Activated CD4-positive, alpha-beta T cell treated with anti-CD3 and anti-CD28 coated beads, Interleukin-2, Interleukin-4, amounts not matched to agents 100 ng/mL and 50 ng/mL, durations not matched to agents 16 hours and 8 hours (primary cell): ENCODE measurements at places on chromosomes 3 and 15.

- no peak for DNase-seq
Observed at GRCh38 chr15:63870043-63870394, 36.3 kb upstream of the HERC1 start.

- no peak for DNase-seq
Observed at GRCh38 chr3:177110386-177110785, 86.9 kb downstream of the TBL1XR1 start.

DNA sequence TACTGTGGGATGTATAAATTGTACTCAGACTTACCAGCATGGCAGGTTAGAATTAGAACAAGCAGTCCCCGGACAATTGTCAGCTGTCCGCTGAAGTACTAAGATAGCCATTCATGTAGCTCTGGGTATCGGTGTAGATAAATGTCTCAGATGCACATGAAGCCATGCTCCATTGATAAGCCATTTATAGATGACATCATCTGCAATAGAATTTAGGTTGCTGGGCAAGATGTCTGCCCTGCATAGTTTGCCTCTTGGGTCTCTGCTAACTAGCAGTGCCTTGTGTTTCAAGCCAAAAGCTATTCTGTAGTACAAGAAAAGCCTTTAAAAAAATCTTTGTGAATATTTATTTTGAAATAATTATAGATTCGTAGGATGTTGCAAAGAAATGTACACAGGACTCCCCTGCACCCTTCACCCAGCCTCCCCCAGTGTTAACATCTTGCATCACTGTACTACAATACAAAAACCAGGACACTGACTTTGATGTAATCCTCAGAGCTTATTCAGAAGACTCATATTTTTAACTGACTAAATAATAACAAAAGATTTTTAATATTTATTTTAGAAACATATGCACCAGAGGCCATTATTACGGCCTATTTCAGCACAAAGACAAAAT, 220.6 kb upstream of the THRB start:
- DNase-seq, result no peak

GRCh38 chr15:65062726-65063125, 5.1 kb downstream of the RASL12 start:
- no peak for DNase-seq

- DNase-seq, result no peak
Observed at GRCh38 chr15:57747206-57747896, 40.8 kb downstream of the POLR2M start.

DNA sequence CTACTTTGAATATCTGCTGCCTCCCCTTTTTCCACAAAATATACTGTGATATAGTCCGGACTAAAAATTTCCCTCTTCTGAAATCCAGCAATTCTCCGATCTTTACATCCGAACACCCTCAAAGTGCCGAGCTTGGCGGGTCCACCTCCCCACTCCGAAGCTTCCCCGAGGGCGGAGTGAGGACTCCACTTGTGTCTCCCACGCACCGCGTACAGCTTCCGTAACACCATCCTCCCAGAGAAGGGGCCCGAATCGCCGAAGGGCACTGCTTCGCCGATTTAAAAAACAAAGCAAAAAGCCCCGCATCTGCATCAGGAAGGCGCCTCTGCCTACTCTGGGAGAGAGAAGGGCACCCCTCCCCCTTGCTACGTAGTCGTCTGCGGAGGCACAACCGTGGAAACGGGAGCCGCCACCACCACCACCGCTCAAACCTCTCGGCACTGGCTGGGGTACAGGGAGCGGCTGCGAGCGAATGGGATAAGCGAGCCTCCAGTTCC, 551 bp downstream of the NCBP2 start:
- DNase-seq, result peak; percentile 40

GRCh38 chr15:81572190-81572589, 198.2 kb upstream of the TMC3 start:
- no peak for DNase-seq

GRCh38 chr3:75938921-75939320, 153.6 kb upstream of the ZNF717 start:
- no peak for DNase-seq

DNA sequence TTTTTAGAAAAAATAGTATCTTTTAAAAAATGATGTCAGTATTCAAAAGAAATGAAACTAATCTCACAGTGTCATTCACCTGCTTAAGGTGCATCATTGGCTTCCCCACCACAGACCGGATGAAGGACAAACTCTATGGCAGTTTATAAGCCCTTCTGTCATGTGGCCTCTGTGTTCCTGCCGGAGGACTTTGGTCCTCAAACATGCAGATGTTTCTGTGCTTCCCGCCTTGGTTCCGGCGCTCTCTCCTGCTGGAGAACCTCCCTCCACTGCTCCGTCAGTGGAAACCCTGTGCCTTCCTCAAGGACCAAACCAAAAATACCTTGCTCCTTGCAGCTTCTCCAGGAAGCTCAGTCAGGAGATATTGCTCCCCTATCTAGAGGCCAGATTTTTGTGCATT, 326.3 kb downstream of the UACA start:
- DNase-seq, result no peak

- DNase-seq, result no peak
Observed at GRCh38 chr3:2915826-2916225, 194.3 kb downstream of the IL5RA start.

DNA sequence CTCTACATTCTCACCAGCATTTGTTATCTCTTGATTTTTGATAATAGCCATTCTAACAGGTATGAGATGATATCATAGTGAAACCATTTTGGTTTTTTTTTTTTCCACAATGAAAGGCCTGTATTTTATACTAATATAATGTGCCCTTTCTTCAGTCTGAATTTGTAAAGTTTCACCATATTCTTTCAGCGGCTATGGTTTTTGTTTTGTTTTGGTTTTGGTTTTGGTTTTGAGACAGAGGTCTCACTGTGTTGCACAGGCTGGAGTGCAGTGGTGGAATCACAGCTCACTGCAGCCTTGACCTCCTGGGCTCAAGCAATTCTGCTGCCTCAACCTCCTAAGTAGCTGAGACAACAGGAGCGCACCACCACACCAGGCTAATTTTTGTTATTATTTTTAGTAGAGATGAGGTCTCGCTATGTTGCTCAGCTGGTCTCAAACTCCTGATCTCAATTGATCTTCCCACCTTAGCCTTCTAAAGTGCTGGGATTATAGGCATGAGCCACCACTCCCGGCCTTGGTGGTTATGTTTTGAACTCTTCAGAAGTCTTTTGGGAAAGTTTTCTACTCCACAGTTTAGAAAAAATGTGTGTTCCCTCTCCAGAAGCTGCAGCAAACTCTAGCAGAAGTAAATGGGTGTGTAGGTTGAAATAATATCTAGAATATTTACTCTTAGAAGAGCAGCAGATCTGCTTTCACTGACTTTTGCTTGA, 110.2 kb upstream of the UMPS start:
- peak; percentile 17 for DNase-seq

- no peak for DNase-seq
Observed at GRCh38 chr3:57078344-57078634, 17.8 kb downstream of the SPATA12 start.

DNA sequence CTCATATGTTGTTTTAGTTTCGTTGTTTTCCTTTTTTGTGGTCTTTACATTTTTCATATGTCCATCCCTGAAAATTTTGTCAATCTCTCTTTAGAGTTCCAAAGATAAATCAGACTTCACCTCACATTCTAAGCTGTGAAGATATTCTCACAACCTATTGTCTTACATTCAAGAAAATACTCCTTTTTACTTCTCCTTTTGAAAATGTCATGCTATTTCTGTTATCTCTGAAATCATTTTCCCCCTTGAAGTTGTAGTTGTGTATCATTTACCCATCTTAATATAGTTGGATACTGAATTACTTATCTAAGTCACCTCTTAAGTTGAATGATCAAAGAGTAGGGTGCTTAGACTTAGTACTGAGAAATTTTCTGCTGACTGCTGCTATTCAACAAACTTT, 74.3 kb downstream of the DCUN1D1 start:
- DNase-seq, result no peak

GRCh38 chr15:41048397-41048796, 67.7 kb downstream of the INO80 start:
- no peak for DNase-seq

DNA sequence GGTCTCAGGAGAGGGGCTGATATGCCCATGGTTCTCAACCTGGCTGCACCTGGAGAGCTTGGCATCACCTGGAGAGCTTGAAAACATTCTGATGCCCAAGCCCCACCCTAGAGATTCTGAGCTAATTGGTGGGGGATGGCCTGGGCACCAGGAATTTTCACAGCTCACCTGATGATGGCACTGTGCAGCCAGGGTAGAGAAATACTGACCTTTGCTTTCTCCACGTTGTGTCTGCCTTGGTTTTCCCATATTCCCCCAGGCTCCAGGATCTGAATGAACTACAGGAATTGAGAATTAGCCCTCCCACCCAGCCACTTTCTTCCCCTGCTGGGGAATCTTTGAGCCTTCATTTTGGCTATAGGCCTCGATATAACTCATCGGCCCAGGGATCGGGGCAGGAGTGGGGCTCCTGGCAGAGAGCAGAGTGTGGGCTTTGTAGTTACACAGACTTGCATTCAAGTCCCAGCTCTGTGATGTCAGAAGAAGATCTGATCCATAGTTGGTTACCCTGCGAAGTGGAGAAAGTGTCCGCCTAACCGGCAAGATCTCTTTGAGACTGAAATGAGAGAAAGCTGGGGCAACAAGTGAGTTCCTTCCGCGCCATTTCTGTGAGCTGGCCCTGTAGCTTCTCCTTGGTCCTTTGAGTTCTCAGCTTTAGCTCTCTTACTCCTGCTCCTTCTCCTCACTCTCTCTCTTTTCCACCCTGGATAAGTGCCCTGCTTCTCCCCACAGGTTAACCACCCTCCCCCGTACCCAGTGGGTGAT, 33.1 kb upstream of the UBE2Q2 start:
- peak; percentile 21 for DNase-seq

GRCh38 chr15:88704791-88705768, 66.3 kb downstream of the ISG20 start:
- no peak for DNase-seq

DNA sequence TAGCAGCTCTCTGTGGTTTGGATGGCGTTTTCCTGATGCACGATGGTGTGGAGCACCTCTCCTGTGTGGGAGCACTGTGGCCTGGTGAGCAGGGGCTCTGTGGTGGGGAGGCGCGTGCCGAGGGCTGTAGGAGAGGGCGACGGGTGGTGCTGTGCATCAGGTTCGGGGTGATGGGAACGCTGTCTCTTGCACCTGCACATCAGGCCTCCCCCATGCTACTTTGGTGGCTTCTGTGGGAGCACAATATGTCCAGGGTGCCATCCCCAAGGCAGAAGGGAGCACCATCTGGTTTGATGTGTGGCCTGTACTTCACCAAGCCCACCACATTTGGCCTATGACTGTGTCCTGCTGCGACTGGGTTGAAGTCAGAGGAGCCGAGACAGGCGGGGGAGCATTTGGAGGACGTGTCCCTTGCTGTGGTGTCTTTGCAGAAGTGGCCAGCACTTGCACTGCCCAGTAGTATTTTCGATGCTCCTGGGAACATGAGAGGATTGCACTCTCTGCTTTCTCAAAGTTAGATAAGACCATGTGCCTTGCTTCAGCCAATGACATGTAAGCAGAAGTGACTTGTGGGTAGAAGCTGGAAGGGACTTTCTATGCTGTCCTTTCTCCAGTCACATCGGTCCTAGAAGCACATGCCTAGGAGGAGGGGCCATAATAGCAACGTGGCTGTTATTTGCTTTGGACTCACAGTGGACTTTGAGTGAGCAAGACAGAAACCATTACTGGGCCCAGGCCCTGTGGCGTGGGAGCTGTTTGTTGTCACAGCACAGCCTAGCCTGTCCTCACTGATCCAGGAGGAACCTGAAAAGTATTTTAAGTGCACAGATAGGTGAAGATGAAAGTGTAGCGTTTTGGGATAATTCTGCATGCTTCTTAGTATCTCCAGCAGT, 72.1 kb downstream of the APBA2 start:
- DNase-seq, result no peak

DNA sequence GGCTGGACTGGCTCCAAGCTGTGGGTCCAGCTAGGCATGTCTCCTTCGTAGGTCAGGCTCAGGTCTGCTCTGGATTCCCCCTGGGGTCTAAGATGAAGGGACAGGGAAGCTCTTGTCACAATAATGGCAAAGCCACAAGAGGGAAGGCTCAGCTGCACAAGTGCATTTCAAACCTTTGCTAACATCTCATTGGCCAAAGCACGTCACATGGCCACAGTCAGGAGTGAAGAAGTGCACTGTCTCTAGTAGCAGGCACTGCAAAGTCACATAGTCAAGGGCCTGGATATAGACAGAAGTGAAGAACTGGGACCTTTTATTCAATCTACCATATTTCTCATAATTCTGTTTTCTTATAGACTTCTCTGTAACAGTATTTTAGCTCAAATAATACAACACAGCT, 20.1 kb downstream of the DLEC1 start:
- DNase-seq, result no peak

GRCh38 chr15:88904624-88905327, 8.4 kb downstream of the MFGE8 start:
- peak; percentile 90 for DNase-seq

DNA sequence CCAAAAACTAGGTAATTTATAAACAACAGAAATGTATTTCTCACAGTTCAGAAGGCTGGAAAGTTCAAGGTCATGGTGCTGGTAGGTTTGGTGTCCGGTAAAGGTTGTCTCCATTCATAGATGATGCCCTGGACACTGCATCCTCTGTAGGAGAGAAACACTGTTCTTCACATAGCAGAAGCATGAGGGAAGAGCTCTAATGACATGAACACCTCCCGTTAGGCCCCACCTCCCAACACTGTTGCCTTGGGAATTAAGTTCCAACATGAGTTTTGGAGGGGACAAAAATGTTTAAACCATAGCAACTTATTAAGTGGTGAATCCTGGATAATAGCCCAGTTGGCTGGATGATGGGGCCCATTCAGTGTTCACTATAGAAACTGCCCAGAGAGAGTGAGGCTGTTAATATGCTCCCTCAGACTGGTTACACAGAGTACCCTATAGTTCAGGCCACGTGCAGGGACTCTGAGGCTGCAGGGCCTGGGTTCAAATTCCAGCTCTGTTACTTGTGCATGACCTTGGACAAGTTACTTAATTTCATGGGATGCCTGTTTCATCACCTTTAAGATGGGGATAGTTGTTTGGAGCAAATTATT, 37.0 kb downstream of the CCNL1 start:
- DNase-seq, result no peak

DNA sequence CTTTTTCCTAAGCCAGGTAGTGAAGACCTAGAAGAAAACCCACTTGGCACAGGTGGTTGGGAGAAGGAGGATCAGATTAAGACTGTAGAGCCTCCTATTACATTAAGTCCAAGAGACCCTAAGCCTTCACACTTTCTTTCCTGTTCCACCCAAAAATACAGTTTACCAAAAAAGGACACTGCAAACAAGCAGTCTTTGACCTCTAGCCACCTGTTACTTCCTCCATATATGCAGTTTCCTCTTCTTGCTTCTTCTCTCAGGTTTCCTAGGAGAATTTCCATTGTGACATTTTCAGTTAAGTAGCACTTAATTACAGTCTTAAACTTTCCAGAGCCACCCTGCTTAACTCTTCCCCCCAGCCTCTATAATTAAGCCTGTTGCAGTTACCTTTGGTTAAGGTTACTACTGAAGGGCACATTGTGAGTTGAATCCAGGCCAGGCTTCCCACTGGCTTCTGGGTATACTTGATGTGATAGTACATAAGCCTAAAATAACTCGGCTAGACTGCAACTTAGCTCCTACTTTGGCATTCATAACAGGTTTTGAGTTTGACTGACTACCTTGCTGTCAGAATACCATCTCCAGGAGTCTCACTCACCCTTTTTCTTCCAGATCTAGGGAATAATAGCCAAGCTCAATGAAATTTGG, 114.2 kb upstream of the UMPS start:
- no peak for DNase-seq

- no peak for DNase-seq
Observed at GRCh38 chr3:24650839-24651238, 156.2 kb upstream of the THRB start.
